ENCODE measurements at places on chromosomes 7 and 10.

- peak; percentile 15 for DNase-seq
These were observed 177.6 kb downstream of the PARD3 start for GRCh38 chr10:34637418-34637911.

- no peak for DNase-seq
These were observed 205.2 kb downstream of the GRM8 start for GRCh38 chr7:127047521-127047920.

DNA sequence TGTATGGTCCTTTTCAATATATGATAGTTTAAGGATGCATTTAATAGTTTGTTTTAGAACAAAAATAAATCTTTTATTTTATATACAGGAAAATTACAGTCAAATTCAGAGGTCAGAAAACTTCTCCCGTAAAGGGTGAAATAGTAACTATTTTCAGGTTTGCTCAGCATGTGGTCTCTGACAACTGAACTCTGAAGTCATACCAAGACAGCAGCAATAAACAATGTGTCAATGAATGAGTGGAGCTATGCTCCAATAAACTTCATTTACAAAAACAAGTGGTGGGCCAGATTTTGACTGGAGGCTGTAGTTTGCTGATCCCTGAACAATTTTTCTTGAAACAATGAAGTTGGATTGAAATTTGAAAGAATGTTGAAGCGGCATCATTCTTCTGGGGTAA lies 123.6 kb downstream of the ZNF248 start:
- DNase-seq, result no peak

DNA sequence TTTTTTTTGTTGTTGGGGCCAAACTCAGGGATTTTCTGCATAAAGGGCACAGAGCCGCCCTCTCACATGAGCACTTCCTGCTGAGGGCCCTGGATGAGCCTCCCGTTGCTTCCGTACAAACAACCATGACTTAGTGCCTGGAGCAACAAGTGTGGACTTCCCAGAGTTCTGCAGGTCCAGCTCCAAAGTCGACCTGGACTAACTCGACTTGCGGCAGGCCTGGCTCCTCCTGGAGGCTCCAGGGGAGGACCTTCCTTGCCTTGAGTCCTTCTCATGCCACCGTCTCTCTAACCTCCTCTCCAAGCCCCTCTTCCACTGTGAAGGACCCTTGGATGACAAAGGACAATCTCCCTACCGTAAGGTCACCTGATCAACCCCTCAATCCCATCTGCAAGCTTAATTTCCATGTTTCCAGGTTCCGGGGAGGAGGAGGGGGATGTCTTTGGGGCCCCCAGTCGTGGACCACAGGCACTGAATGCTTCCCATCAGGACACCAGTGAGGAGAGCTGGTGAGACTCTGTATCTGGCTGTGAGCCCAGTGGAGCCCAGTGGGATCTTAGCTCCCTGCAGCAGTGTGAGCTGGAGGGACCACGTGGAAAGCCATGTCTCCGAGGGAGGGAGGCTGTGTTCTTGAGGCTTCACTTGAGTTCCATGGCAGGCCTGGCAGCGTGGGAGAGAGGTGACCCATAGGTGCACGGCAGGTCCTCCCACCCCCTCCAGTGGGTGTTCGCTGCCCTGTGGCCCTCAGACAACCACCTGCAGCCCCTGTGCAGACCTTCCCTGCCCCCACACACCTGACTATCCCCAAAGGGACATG lies 199.5 kb upstream of the PPP2R2D start:
- no peak for DNase-seq

- DNase-seq, result no peak
These were observed 456.0 kb downstream of the SDK1 start for GRCh38 chr7:3757059-3757458.

DNA sequence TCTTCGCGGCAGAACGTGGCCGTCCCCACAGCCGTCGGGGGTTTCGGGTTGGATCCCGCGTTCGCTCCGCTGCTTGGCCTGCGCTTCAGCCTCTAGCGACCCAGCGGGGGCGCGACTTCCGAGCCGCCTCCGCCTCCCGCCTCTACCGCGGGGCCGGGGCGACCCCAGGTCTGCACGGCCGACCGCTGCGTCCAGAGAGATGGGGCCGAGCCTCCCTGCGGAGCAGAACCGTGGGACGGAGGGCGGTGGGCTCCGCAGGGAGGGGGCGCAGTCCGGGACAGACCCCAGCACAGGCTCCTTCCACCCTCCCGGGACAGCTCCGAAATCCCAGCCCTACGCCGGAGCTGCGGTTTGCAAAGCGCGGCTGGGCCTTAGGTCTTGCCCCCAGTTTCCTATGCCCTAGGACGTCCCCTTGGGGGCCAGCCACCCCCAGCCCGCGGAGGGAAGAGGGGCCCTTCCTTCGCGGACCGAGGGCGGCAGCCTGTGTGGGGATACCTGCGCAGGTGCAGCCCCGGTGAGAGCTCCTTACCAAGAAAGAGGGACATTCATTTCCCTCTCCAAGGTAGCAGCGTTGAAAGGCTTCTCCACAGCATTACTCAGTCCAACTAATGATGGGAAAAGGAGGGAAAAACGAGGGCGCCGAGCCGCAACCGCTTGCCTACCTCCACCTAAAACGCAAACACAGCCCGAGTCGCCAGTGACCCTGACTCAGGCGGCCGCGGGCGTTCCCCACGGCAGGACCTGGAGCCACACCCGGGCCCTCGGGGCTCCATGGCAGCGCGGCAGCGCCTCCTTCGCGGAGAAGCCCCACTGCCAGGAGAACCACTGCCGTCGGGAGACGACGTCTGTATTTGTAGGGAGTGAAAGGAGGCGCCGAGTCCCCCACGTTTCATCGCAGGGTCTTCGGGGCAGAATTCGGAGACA lies 115.7 kb downstream of the BMS1 start:
- no peak for DNase-seq

- DNase-seq, result no peak
These were observed 97.5 kb downstream of the FAM53B start for GRCh38 chr10:124646483-124647352.

- DNase-seq, result no peak
These were observed 27.5 kb downstream of the HOXA1 start for GRCh38 chr7:27068259-27068658.

GRCh38 chr10:124560377-124561105 lies 98.9 kb downstream of the LHPP start:
- no peak for DNase-seq

DNA sequence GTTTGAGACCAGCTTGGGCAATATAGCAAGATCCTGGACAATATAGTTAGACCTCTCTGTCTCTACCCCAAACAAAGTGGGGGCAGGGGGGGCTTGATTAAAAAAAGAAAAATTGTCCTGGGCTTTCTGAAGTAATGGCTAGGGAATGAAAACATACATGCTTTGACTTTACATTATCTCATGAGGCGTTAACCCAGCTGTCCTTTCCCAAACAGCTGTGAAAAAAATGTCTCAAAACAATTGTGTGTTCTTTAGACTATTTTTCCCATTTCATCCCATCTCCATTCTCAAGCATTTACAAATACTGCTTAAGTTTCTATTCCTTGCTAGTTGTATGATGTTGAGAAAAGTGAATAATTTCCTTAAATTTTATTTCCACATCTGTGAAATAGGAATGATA lies 27.0 kb upstream of the CDK13 start:
- no peak for DNase-seq

DNA sequence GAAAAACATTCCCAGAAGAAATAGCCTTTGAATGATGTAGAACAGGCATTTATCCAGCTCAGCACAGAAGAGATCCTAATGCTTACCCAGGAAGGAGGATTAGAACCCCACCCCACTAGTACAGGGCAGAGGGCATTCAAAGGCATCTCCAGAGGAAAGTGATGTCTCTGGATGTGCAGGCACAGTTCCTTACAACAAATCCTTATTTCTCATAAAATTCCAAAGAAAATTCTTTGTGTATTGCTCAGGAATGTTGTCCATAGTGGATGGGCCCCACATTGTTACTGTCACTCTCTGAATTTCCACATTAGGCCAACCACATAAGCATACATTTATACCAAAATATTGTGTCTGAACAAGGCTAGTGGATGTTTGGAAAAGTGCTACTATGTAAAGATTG lies 243.0 kb downstream of the ADRA2A start:
- no peak for DNase-seq

GRCh38 chr10:86105181-86105580 lies 261.4 kb downstream of the GRID1 start:
- DNase-seq, result no peak

- DNase-seq, result no peak
These were observed 91.6 kb downstream of the BMPER start for GRCh38 chr7:33996899-33997298.

DNA sequence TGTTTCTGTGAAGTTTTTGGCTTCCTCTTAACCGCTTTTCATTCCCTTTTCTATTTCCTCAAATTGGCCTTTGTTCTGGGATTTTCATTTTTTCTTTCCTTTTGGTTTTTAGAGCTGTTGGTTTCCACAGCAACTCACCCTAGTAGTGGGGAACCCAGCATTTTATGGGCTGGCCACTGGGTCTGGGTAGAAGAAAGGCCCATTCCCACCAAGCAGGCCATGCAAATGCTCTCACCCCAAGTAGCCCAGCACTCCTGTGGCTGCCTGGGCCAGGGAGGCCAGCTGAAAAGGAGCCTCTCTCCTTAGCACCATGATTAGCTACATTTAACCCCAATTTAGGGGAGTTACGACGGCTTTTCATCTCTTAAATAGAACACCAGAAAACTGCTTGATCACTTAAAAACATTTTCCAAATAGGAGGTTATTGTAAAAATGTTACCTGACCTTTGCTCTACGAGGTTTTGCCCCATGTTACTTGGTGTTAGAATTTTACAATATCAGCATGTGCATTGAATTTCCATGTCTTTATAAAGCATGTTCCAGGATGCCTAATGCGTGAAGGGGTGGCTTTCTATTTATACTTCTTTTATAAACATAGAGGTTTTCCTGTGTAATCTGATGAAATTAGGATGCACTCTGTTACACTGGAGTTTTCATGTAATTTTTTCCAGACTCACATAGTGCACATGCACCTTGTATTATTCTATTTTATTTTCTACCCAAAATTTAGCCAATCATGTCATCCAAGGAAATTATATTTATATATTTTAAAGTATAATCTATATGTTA lies 75.4 kb downstream of the FAM171A1 start:
- DNase-seq, result no peak

DNA sequence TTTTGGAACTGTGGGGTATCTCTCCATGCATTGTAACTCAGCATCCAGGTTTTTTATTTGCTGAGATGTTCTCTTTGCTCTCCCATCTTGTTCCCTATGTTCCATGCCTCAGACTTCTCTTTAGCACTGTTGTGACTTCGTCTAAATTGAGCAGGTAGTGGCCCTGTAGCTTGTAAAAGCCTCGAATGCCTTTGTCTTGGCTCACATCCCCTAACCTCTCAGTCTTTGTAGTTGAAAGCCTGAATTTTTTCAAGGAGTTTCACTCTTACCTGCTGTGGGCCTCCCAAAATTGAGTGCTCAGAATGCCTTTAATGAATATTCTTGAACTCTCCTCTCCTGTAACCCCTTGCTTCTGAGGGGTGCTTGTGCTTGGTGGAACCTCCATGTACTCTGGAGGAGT lies 1137.3 kb downstream of the REEP3 start:
- no peak for DNase-seq

DNA sequence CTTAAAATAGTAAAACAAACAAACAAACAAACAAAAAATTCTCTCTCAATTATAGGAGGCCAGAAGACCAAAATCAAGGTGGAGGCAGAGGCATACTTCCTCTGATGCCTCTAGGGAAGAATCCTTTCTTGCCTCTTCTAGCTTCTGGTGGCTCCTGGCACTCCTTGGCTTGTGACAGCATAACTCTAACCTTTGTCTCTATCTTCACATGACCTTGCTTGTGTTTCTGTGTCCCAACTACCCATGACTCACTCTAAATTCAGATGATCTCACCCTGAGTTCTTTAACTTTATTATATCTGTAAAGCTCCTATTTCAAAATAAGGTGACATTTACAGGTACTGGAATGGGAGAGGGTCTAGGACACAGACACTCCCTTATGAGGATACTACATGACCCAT lies 88.3 kb upstream of the ANTXRL start:
- no peak for DNase-seq

DNA sequence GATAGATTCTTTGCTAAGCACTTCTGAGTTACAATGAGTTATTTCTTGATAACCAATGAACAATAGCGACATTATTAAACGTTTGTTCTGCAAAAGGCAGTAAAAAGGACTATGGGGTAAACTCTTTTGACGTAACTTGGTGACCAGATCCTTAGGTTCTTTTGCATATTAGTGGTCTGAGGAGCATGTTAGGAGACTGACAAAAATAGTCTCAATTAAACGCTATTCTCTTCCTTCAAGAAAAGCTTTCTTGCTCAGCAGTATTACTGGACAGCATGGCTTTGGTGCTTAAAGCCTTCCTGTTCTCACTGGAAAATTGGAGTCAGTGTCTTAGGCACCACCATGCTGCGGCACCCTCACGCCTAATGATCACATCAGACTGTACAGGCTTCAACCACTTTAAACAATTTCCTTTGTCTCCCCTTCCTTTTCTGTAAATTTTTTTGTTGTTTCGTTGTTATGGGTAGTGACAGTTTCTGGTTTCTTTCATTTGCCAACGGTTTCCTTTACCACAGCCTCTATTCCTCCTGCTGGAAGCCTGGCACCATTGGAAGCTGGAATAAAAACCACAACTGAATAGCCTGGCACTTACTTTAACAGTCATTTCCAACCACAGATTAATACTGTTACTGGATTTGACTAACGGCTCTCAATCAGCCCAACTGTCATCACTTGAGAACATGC lies 49.2 kb upstream of the FAM133B start:
- no peak for DNase-seq

- DNase-seq, result no peak
These were observed 173.9 kb downstream of the NEURL1 start for GRCh38 chr10:103667356-103667755.

GRCh38 chr10:124219062-124219461 lies 125.7 kb upstream of the CHST15 start:
- no peak for DNase-seq

DNA sequence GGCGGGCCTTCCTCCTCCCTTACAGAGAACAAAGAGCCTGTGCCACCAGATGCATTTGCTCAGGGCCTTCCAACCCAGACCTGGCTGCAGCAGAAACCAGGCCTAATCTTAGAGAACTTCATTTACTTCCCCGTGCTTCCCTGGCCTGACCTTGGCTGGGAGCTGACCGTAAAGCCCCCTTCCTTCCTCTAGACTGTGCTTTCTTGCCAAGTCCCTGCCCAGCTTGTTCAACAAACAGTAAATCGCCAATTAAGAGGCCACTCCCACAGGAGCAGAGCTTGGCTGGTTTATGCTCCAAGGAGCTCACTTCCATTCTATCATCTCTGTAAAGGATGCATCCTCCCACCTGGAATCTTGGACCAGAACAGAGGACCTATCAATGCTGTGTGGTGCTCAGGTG lies 110.9 kb downstream of the COL13A1 start:
- no peak for DNase-seq

Data from NCI-H1694 treated with DMSO at 0.1 percent for 48 hours (cell line).